ENCODE measurements at places on chromosomes 11 and 22.

DNA sequence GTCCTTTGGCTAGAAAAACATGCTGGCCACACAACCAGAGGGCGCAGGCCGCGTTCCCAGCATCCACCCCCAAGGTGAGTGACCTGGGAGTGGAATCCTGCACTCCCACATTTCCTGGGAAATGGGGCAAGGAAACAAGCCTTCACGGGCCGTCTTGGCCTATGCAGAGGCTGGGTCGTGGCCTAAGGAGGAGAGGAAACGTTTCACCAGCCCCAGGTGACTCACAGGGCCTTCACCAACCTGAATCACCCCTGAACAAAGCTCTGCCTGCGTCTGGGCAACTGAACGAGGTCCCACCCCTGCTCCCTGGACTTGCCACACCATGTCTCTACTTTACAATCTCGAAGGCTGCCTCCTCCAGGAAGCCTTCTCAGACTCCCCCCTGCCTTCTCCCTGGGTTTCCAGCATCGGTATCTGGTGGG lies 13.2 kb downstream of the MYH9 start:
- DNase-seq, result no peak

- DNase-seq, result no peak
Observed at GRCh38 chr11:65308281-65308891, 6.3 kb upstream of the CDC42EP2 start.

DNA sequence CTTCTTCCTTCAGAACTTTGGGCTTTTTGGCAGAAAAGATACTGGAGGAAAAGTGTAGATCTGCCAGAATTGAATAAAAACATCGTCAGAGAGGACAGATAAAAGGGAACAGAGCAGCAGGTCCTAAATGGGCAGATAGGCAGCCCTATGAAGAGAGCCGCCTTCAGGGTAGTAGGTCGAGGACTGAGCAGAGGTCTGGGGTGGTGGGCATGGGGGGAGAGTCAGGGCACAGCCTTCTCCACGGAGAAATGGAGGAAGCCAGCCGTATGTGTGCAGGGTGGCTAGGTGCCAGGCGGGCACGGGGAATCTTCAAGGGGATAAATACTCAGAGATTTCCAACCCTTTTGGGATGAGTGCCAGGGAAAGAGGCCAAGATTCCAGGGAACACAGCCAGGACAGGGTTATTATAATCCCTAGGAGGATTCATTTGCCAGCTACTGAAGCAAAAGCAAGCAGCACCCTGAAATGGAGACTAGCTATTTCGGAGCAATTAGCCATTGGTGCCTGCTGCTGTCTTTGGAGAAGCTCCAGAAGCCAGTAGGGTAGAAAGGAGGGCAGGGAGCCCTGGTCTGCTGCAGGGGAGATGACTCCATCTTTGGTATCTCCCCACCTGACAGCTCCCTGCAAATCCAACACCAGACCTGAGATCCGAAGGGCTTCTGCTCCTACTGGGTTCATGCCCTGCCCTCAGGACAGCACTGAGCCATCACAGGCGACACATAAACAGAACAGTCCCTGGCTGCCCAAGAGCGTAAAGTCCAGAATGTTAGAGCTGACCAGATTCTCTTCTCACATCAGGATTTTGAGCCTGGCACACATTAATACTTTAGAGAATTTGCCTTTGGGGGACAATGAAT lies 174.5 kb upstream of the NTM start:
- no peak for DNase-seq

DNA sequence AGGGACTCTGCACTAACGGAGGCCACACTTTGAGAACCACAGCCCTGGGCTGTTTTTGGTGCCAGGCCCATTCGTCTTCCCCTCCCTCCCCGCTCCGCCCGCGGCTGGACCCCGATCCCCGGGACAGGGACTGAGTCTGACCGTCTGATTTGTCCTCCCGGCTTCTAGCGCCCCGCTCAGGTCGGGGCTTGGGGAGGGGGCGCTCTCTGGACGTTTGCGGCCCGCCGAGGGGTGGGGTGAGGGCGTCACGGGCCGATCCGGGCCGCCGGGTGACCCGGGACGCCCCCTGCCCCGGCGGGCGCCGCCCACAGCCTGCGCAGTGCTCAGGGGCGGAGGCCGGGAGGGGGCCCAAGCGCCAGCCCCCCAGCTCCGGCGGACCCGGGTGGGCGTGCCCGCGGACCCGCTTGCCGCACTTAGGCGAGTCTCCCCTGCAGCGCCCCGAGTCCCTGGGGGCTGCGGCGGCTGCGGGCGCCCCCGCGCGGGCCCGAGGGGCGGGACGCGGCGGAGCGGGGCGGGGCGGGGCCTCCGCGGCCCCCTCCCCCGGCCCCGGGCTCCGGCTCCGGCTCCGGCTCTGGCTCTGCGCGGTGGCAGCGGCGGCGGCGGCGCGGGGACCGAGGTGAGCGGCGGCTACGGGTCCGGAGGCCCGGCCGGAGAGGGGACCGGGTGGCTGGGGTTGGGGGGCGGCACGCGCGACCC lies 33.7 kb upstream of the PRR5 start:
- no peak for DNase-seq

DNA sequence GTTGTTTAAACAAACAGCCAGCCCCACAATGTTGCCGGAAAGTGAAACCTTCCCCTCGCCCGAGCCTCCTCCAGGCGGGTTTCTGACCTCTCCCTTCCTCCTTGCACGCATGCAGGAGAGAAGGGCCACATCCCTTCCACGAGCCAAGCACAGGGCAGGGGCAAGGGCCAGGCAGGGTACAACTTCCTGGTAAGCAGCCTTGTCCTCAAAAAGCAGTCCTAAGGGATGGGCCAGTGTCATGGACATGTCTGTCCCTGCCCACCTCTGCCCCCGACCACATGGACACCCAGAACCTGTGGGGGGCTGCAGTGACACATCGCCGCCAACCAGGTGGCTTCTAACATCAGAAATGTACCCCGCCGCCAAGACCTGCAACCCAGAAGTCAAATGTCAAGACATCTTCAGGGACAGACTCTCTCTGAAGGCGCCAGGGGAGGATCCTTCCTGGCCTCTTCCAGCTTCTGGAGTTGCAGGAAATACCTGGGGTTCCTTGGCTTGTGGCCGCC lies 145.3 kb downstream of the CRYBB2 start:
- DNase-seq, result no peak

DNA sequence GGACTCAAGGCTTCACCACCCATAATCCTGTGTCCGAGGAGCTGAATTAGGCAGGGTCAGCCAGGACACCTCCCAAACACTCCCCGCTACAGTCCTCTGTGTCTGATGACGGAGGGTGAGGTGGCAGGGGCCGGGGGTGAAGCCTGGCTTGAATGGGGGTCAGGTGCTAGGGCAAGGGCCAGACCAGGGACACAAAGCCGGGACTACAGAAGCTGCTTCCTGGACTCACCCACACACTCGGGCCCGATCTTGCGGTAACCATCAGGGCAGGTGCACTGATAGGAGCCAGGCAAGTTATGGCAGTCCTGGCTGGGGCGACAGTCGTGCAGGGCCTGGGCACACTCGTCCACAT lies 2.3 kb downstream of the EFEMP2 start:
- DNase-seq, result no peak

DNA sequence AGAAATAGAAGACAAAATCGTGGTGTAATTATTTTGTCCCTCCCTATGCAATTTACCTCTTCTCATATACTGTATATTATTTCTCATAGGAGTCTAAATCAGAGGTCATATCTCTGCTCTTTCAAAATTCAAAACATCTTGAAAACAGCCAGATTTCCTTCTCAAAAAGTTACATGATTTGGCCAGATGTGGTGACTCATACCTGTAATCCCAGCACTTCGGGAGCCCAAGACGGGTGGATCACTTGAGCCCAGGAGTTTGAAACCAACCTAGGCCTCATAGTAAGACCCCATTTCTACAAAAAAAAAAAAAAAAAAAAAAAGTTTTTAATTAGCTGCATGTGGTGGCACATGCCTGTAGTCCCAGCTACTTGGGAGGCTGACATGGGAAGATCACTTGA lies 29.0 kb upstream of the DNAJB7 start:
- DNase-seq, result no peak

DNA sequence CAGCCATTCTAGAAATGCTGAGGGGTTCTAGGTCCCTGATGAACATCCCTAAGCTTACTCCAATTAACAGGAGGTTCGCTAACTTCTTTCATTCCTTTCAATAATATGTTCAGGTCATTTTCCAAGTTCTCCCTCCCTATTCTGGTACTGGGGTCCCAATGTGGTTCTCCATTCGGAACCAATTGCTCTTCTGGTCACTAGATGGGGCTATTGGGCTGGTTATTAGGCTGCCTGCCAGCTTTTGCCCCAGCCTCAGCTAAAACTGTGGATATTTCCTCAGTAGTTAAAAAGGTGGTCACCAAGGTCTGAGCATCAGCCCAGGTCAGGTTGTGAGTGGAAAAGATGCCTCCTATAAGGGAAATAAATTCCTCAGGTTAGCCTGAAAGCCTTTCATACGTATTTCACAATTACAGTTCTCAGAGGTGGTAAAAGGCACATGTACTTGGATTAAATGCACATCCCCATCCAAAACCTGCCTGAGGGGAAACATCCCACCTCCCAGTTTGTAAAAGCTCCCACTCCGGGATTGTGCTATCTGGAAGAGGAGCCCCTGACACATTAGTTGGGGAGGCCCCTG lies 161.1 kb upstream of the CCDC179 start:
- no peak for DNase-seq

All from NCI-H526 treated with DMSO at 0.1 percent for 48 hours (cell line).